Kidney tubule cell (primary cell): ENCODE measurements at places on chromosomes 6 and 20.

DNA sequence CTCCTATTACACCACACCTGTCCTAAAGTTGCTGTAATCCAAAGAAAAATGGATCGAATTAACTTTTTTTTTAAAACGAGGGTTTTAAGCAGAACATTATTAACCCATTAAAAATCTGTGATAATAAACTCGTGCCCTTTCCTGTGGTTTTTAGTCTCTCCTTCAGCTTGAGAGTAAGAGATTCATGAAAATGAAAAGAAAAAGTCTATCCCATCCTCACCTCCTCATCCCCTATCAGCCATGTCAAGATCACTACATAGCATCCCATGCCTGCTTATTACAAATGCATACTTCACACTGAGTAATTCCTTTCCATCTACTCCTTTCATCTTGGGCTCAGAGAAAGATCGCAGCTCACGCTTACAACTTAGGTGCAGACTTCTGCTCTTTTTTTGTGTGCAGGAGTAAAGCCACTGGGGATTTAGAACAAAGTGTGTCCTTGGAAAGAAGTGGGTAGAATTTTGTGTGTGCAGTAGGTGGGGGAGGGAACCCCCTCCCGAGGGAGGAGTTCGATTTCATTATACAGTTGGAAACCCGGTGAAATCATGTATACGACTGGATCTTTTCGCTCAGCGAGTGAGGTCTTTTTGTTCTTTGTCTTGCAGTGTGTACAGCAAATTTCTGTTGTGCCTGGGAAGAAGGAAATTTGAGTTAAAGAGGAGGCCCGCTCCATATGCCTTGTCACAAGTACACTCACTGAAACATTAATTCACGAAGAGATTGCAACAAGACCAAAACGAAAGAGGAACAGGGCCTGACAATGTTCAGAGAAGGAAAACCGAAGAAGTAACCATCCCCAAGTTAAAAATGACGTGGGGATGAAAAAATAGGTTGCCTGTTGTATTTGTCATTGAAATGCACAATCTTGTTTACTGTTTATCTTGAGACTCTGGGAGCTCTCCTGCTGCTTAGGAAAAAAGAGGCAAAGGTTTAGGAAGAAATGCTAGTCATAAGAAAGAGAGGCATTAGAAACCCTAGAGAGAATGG lies 146.5 kb upstream of the ZNF217 start:
- DNase-seq, result peak; percentile 28

- DNase-seq, result no peak
These were observed 431.5 kb upstream of the ARID1B start for GRCh38 chr6:156345700-156346099.

- peak; percentile 24 for DNase-seq
These were observed 52.2 kb downstream of the FKBP1C start for GRCh38 chr6:63263444-63263843.

GRCh38 chr20:12355185-12355584 lies 437.5 kb downstream of the BTBD3 start:
- no peak for DNase-seq

- DNase-seq, result no peak
These were observed 3.7 kb downstream of the FLRT3 start for GRCh38 chr20:14333721-14334120.

DNA sequence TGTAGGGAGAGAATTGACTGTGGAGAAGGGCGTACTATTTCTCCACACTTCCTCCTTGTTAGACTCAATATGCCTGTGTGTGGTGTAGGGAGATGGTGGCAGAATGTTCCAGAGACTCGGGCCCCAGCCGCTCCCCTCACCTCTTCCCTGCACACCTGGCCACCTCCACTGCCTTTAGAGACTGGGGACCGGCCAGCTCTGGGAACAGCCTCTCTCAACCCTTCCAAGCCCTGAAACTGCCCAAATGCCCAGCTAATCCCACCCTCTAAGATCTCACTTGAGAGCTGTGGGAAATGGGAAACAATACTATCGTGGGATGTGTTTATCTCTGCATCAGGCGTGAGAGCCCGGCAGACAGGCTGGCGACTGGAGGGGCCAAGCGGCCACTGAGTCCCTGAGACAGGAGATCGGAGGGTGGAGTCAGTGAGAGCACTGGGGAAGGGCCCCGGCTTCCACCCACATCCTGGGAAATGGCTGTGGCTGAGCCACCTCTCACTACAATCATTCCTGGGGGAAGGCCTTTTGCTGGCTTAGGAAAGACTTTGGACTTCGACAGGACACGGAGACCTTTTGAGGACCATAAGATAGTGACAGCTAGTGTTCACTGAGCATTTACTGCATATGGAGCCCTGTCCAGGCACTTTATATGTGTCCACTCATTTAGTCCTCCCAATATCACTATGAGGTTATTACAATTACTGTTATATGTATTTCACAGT lies 31.0 kb upstream of the MRPS18A start:
- no peak for DNase-seq

DNA sequence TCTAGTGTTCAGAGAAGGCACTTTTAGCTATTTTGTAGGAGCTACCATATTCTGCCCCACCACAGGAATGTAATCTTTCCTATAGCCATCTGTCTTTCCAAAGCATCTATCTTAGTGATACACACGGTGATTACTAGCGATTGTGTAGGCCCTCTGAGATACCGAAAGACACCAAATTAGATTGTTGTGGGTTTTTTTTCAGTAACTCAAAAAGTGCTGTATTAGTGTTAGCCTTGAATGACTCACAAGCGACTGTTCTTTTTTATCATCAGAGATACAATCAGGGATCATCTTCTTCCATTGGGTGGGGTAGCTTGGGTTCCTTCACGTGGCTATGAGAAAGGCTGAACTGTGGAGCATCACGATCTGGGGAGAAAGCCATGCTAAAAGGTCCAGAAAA lies 160.2 kb downstream of the MTFR2 start:
- DNase-seq, result no peak

- peak; percentile 98 for DNase-seq
These were observed 73.9 kb downstream of the OR2B2 start for GRCh38 chr6:27838058-27838944.

DNA sequence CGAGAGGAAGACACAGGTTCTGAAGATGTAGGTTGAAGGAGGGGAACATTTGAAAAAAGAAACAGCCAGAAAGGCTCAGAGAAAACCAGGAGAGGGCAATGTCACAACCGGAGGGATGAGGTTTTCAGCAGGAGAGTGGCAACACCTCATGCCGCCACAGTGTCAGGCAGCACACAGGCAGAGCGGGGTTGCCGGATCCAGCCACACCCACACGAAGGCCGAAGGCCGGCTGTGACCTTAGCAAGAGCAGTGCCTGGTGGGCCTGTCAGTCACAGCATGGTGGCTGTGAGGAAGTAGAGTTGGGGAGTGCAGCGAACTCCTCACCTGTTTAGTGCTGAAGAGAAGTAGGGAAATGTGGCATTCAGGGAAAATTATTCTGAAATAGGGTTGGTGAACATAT lies 14.0 kb downstream of the HDDC2 start:
- DNase-seq, result no peak

- no peak for DNase-seq
These were observed 81.9 kb downstream of the ANKS1A start for GRCh38 chr6:34970957-34971356.

DNA sequence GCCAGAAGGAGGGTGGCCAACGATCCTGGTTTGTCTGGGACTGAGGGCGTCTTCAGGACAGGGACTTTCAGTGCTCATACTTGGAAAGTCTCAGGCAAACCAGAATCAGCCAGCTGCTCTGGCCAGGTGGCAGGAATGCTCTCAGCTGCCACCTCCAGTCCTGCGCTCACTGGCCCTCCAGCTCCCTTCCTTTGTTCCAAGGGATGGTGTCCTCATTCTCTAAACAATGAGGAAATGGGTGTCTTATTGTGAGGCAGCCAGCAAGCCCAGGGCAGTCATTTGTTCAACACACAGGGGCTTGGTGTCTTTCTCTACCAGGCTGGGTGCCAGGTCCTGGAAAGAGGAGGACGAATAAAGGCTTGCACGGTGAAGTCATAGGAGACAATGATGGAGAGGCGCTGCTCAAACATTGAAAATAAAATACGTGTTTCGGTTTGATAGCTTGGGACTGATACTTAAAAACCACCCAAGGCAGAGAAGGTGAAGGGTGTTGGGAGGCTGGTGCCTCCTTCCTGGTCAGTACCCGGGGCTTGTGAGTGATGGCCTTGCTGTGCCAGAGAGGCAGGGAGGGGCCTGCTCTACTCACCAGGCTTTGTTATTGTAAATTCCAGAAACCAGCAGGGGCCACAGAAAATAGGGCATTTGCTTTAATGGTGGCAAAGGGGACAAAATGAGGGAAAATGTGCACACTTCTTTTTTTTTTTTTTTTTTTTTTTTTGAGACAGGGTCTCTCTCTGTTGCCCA lies 11.3 kb upstream of the TMEM181 start:
- no peak for DNase-seq

DNA sequence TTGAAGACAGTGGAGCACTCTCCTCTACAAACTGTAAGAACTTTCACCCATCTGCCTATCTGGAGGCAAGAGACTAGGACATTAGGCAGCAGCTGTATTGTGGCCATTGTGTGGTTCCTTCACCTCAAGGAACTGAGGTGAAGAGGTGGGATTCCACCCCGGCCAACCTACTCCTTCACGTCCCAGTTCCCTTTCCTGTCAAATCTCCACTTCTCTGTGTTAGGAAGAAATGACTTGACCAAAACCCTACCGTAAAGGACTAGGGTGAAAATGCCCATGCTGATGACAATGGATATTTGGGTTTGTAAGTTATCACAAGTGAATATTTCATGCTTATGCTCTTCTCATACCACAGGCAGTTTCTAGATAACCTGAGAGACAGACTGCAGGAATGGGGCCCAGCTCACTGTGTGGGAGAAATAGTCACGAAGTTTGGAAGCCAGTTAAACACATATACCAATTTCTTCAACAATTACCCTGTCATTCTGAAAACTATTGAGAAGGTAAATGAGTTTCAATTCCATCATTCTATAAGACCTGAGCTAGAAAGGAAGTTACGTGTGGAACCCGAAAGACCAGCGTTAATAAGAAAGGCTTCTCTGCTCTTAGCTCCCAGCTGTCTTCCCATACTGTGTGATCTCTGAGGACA lies 86.6 kb downstream of the ECT2L start:
- no peak for DNase-seq
